ENCODE measurements at places on chromosomes 11 and 22.
A peak's percentile ranks its signal among the peaks of the same experiment; 100 is the strongest.

DNA sequence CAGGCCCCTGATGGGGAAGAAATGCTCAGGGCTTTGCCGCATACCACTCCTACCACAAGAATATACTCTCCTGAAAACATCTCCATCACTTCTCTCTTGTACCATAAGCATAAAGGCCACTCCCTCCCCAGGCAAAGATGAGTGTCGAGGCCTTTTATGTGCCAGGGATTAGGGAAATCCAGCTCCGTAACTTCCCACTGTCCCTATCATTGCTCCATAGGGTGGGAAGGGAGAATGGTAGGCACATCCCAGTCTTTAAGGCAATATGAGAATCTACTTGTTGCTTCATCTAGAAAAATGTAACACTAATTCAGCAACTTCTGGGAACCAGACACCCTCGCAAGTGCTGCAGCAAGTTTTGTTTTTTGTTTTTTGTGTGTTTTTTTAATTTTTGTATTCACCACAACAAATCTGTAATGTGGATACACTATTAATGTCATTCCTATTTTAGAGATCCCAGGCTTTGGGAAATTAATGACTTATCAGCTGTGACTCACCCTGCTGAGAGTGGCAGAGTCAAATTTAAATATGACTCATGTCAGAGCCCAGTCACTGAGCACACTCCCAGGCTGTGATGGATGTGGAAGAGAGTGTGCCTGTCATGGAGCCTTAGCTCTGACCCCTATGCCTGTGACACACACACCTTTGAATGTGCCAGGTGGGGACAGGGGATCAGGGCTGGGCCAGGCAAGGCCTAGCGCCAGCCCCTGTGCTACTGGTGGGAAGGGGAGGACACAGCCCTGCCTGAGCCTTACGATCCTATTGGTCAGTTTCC lies 23.4 kb downstream of the PANX1 start:
- DNase-seq, result no peak

DNA sequence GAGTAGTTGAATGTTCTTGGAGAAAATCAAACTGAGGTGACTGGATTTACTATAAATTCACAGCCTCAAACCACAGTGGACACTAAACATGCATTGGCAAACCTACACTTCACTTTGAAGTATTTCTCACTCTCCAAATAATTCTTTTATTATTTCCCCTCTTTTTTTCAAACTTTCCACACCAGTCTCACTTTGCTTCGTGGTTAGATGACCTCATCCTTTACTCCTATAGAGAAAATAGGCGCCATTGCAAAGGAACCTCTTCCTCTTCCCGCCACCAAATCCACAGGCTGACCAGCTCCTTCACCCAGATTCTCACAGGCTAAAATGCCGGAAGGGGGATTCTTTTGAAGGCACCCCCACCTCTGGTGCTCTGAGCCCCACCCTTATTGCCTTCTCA lies 33.4 kb downstream of the HTR3A start:
- no peak for DNase-seq

- no peak for DNase-seq
Observed at GRCh38 chr22:43005106-43005505, 9.8 kb downstream of the PACSIN2 start.

GRCh38 chr11:77266766-77267165 lies 34.7 kb downstream of the GDPD4 start:
- no peak for DNase-seq

DNA sequence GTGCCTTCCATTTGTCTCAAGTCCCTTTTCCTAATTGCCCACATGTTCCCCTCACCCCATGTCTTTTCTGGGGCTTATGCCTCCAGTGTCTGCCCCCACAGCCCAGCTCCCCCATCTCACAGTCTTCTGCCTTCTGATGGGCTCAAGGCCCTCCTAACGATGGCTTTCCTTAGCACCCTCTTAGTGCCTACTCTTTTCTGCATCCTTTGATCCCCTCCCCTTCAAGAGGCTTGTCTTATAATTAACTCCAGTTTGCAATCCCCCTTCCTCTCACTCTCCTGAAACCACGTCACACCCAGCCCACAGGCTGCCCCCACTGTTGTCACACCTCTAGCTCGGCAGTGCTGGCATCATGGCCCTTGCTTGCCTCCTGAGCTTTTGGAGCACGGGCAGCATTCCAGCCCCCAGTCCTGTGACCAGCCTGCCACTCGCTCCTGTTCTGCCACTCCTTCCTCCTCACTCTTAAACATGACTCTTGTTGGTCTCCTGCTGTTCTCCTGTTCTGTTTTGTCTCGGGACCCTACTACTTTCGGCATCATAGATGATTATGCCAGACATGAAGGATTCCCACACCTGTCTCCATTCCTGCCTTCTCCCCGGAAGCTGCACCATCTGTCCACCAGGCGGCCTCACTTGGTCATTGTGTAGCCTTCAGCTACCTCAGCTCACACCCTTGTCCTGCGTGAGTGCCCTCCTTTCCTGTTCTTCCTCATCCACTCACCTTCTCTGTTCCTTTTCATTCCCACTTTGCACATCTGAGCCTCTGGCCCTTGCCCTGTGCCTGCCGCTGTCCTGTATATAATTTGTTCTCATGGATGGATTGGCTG lies 26.1 kb downstream of the UBE2L3 start:
- peak; percentile 70 for DNase-seq

DNA sequence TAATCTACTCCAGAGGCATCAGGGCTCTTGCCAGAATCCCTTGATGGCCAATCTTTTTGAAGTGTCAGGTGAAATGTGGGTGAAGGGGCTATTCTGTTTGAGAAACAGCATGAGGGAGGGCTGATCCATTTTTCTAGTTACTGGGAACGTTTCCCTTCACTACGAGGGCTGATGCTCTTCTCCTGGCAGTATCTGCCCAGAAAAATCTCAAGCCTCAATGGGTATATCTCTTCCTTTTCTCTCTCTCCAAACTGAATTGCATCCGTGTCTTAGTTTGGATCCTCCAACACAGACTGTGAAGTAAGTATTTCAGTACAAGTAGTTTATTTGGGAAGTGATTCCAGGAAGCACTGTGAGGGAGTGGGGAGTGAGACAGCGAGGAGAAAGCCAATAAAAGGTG lies 113.0 kb upstream of the NAV2 start:
- no peak for DNase-seq

GRCh38 chr11:9566561-9567063 lies 6.9 kb upstream of the WEE1 start:
- DNase-seq, result no peak

DNA sequence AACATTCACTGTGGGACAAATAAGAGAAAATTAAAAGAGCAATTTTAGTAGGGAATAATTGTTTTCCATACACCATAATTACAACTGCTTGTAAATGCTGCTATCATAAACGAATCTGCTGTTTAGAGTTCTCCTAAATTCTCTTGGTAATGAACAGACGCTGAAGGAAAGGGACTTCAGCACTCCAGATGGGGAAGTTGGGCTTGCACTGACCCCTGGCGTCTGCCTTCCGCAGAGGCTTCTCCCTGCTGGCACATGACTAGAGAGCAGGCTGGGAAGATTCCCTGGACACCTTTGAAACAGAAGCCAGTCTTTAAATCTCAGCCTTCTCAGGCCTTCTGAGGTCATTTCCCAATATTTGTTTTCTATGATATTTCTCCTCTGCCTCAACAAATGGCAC lies 84.1 kb downstream of the NXPE2 start:
- DNase-seq, result peak; percentile 39

All from HuH-7 (cell line).